ENCODE measurements at places on chromosomes 1 and 21.

GRCh38 chr1:6491966-6492365 is 499 bp upstream of the PLEKHG5 start:
- no peak for DNase-seq

GRCh38 chr1:76955652-76956051 is 88.4 kb downstream of the ST6GALNAC5 start:
- peak; percentile 2 for DNase-seq

- DNase-seq, result no peak
Measured at GRCh38 chr1:230279583-230279945, 146.6 kb downstream of the PGBD5 start.

- no peak for DNase-seq
Measured at GRCh38 chr1:50522691-50523342, 99.6 kb upstream of the DMRTA2 start.

- no peak for DNase-seq
Measured at GRCh38 chr1:84424513-84425149, 26.3 kb downstream of the DNASE2B start.

DNA sequence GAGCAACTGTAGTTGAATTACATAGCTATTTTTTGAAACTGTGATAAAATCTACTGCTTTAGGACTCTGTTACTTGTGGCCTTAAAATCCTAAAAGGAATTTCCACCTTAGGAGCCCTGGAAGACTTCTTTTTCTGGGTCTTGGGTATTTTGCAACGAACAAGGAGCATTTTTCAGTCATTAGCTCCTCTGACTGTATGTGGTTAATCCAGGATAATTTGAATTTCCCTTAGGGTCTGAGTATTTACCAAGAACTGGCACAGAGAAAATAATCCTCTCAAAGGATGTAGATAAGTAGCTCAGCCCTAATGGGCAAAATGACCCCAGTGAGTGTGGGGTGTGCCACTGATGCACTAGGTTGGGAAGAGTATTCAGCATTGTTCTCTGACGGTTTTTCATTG is 170.4 kb downstream of the VAV3 start:
- DNase-seq, result no peak

DNA sequence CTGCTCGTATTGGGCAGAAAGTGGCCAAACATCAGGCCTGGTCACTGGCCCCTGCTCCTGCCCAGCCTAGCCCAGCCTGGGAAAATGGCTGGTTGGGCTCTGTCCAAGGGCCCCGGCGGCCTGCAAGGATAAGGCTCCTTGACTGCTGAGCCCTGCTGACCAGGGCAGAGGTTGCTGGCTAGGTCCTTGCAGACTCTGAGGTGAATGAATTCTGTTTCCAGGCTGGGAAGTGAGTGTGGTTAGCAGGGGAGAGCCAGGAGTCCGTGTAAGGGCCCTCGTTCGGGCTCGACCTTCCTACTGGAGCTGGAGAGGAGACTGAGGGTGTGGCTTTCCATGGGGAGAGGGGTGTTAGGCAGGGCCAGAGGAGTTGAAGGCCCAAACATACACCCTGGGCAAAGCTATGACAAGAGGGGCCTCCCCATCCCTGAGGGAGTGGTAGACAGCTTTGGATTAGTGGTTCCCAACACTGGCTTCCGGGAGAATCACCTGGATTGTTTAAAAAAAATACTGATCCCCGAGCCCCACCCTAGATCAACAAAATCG is 20.6 kb downstream of the CSF1 start:
- DNase-seq, result peak; percentile 86

DNA sequence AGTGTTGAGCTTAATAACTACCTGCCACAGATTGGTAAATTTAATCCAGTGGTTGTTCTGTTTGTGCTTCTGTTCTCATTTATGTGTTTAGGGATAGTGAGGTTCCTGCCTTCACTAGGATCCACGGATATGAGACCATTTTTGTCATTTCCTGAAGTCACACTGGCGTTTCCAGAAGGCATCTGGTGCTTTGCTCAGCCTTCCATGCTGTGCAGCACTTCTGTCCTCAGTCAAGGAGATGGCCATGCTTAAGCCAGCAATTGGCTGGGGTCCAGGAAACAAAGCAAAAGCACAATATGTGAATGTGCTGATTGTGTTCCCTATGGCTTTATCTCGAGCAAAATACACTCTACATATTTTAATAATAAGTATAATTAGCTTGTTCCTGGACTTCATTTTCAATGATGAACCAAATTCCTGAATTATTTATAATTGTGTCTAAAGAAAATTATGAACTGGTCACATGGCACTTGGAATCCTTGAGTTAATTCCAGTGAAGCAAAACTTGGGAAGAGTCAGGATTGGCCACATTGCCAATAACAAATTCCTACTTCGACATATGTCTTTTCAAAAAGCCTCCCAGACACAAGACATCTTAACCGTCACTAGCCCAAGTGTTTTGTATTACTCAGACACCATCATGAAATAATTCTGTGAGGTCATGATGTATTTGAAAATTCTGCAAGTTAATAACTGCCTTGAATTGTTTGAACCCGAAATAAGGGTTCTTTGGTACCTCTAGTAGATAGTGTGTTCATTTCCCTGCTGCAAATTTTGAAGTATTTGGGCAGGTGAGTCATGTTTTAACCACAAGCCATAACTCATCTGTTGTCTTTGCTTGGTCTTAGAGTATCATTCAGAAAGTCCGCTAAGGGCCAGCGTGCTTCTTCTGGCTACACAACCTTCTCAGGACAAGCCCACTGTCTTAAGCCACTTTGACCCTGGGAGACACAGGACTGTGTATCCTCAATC is 412.4 kb downstream of the DISC1 start:
- DNase-seq, result peak; percentile 36

GRCh38 chr1:39167632-39168209 is 36.8 kb upstream of the MACF1 start:
- peak; percentile 65 for DNase-seq

GRCh38 chr1:41340655-41341364 is 20.4 kb upstream of the FOXO6 start:
- DNase-seq, result no peak

DNA sequence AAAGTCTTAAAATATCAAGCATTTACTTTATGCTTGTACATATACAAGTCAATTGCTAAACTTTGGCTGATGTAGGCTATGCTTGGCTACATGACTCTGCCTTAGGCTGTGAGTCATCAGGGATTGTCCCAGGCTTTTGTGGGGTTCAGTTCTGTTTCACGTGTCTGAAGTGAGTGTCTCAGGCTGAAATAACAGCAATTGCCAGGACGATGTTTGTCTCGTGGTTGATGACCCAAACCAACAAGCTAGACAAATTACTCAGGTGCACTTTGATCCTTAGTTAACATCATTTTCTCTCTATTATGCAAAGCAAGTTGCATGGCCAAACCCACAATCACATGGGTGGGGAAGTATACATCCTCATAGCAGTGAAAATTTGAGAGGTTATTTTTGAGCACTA is 410.1 kb downstream of the BRINP3 start:
- peak; percentile 3 for DNase-seq

DNA sequence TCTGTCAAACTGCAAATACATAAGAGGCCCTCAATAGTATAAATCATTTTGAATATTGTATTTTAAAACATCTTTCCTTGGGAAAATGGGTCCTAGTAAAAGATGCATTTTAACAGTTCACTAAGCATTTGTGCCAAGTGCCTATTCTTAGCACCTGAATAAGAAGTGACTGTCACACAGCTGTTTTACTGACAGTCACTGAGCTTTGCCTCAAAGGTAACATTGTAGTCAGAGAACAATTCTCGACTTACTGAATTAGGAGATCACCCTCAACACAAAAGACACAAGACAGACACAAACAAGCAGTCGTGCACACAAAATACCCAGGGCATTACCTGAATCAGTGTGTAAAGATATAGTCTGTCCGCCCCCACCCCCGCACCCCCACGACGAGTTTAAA is 408 bp downstream of the ESRRG start:
- DNase-seq, result no peak

DNA sequence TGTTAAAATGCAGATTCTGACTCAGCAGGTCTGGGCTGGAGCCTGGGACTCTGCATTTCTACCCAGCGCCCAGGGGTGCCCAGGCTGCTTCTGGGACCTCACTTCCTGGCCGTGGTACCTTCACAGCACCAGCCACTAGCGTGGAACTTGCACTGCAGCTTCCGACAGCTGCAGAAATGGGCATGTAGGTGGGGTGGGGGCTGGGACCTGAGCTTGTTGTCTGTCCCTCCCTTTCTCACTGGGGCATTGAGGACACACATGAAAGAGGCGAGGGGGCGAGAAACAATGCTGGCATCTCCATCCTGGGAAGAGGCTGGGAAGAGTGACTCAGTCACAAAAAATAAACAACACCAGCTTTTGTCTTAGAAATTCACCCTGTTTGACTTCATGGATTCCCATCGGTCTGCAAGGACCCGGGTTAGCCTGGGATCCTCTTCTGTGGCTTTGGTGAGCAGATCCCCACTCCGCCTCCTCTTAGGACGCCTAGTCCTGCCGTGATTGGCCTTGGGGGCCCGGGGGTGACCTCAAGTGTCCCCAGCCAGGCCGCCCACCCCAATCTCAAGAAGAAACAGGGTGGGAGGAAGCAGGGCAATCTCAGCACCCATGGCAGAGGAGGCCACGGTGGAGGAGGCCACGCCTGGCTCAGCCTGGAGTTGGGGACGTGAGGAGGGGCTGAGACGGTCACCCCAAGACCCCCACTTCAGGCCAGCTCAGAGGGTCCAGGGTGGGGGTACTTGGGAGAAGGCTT is 29.9 kb upstream of the POFUT2 start:
- DNase-seq, result peak; percentile 75

GRCh38 chr1:94982398-94982797 is 55.5 kb upstream of the CNN3 start:
- DNase-seq, result peak; percentile 38

- DNase-seq, result peak; percentile 51
Measured at GRCh38 chr1:10646347-10646861, 150.0 kb downstream of the CASZ1 start.

DNA sequence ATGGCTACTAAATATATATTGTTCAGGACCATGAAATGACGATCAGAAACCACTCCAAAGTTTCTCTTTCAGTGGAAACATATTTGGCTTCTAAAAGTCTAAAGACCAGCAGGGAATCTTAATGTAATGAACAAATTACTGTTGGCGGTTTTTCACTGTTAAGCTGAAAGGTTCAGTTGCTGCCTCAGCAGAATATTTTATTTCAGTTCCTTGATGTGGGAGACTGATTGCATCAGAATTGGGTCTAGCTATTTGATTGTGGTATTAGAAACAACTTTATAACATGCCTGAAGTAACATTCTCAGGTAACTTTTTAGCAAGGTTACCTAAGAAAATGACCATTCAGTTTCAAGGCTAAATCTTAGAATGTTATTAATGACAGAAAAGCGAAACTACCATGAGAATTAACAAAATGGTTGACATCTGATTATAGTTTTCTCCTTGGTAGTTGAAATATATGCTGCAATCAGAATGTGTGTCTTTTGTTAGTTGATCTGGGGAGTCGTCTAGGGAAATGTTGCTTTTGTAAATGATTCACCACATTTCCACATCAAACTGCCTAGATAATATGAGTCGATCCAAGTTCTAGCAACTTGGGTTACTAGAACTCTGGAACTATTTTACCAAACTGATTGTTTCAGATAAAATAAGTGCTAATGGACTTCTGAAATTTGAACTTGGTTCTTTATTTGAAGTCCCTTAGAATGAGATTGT is 200.4 kb downstream of the HMCN1 start:
- DNase-seq, result peak; percentile 78

GRCh38 chr1:147208619-147209018 is 16.5 kb downstream of the FMO5 start:
- no peak for DNase-seq

GRCh38 chr21:16418226-16418625 is 688.4 kb downstream of the USP25 start:
- DNase-seq, result peak; percentile 56

- peak; percentile 41 for DNase-seq
Measured at GRCh38 chr1:175481126-175482070, 262.0 kb downstream of the TNR start.

- DNase-seq, result no peak
Measured at GRCh38 chr1:198927129-198927528, 288.3 kb downstream of the PTPRC start.

GRCh38 chr1:19121192-19121591 is 88.9 kb downstream of the UBR4 start:
- DNase-seq, result no peak

DNA sequence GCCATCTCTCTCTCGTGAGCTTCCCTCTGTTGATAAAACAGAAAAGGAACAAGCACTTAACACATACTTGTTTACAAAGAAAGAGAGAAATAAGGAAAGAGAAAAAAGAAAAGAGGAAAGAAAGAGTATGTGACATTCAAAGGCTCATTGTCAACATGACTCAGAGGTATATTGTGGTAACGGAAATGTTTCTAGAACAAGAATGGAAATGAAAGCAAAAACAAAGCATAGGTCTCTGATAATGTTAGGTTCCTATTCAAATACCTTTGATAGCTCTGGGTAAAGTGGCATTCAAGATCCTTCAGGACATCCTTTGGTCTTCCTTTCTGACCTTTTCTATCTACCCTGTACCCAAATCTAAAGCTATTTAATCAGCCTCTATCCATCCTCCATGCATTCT is 67.4 kb upstream of the DMRTA2 start:
- no peak for DNase-seq

DNA sequence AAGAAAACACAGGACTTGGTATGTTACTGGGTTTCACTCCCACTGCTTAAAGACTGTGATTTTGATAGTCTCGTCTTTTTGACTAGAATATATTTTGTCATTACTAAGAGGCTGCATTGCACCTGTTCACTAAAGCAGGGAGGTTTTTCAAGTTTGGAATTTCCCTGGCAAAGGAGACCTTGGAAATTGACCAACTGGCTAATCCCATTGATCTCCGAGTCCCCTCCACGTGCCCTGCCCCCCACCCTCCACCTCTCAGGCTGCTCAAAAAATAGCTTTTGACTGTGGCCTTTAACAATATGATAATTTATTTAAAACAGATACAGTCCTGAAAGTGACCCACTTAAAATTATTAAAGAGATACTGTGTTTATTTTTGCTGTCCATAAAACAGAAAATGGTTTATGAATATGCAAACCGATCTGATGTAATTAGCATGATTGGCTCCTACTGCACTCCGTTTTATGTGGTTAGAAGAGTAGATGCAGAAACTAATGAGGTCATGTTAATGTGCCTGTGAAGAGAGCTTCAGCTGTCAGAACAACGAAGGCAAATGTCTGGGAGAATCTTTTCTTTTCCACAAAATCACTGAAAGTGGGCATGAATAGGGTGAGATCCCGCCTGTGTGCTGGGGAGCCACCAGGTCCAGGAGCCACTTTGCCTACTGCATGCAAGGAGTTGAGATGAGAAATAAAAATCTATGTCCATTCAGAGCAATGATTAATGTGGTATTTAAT is 361.5 kb downstream of the RRAGC start:
- no peak for DNase-seq

GRCh38 chr1:53586765-53587164 is 127.6 kb downstream of the DMRTB1 start:
- DNase-seq, result no peak

- peak; percentile 99 for DNase-seq
Measured at GRCh38 chr1:223700942-223701637, 11.2 kb upstream of the CAPN2 start.

- peak; percentile 13 for DNase-seq
Measured at GRCh38 chr1:101781201-101781831, 215.4 kb downstream of the OLFM3 start.

GRCh38 chr1:152039461-152039860 is 2.7 kb upstream of the S100A11 start:
- DNase-seq, result no peak

GRCh38 chr21:39388811-39389155 is 39.9 kb upstream of the HMGN1 start:
- no peak for DNase-seq

GRCh38 chr1:181531951-181532600 is 48.8 kb downstream of the CACNA1E start:
- DNase-seq, result no peak

GRCh38 chr21:29385934-29386520 is 87.3 kb downstream of the BACH1 start:
- DNase-seq, result no peak

- no peak for DNase-seq
Measured at GRCh38 chr1:173241528-173242347, 34.6 kb upstream of the TNFSF4 start.
